ENCODE measurements at places on chromosomes 13 and 19.

DNA sequence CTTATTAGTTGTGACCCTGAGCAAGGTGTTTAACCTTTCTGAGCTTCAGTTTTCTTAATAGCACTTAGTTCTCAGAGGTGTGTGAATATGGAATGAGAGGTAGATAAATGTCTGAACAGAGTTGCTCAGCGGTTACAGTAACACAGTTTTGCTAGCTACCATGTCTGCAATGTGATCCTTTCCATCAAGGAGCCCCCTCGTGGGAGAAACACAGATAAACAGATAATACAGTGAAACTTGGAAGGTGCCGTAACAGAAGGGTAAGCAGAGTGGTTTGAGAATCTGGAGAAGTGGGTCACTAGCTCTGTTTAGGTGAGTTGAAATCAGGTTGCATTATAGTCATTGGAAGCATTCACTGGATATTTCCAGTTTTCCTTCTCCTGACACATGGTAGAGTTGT is 38.9 kb downstream of the IRS2 start:
- no peak for DNase-seq

DNA sequence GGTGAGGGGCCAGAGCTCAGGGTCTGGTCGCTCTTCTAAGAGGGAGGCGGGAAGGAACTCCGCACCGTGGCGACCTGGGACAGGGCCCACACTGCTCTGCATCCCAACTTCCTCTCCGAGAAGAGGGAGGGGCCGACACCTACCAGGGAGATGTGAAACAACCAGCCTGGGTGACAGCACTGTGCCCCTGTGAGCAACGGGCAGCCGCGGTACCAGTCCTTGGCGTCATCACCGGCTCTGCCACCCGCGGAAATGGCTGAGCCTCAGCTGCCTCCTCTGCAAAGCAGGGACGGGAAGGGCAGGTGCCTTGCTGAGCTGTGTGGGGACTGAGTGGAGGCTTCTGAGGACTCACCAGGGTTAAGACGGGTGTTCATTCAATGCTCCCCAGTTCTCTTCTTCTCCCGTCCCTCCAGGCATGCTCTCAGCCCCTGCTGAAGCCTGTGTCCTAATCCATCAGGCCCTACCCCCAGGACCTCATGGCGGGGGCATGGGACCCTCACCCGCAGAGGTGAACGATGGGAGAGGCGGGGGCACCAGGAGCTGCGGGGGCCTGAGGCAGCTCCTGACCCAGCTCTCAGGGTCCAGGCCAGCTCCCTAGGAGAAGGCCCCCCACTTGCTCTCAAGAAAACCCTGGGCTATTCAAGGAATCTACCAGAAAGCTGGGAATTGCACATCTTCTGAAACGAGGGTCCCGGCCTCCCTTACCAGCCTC is 9.3 kb downstream of the ZNF787 start:
- no peak for DNase-seq

DNA sequence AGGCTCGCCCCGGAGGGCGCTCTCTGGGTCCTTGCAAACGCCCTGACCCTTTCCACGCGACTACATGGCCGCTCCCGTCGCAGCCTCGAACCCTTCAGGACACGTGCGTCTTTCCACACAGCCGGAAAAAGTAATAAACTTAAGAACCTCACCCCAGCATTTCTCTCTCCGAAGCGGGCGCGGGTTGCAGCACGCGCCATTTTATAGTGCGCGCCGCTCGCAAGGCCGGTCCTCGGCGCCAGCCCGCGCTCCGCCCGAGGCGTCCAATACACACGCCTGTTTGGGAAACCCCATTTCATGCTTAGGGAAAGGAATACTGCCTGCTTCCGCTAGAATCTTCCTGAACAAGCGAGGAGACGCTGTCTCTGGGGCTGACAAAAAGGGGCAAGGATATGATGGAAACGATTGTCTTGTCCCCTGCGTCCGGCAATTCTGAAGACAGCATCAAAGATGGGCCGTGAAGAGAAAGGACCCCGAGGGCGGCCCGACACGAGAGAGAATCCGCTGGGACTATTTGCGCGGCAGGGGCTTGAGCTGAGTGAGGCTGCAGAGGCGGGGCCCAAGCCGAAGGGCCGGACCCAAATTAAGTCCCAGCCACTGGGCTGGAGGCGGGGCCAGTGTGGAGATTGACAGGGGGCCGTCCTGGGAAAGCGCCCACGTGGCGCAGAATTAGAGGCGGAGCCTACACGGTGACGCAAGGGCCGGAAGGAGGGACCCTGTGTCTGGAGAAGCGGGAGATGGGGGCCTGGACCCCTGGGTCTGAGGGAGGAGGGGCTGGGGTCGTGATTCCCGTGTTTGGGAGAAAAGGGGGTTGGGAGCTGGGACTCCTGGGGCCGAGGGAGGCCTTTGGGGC is 14.4 kb downstream of the ACP4 start:
- peak; percentile 98 for DNase-seq

DNA sequence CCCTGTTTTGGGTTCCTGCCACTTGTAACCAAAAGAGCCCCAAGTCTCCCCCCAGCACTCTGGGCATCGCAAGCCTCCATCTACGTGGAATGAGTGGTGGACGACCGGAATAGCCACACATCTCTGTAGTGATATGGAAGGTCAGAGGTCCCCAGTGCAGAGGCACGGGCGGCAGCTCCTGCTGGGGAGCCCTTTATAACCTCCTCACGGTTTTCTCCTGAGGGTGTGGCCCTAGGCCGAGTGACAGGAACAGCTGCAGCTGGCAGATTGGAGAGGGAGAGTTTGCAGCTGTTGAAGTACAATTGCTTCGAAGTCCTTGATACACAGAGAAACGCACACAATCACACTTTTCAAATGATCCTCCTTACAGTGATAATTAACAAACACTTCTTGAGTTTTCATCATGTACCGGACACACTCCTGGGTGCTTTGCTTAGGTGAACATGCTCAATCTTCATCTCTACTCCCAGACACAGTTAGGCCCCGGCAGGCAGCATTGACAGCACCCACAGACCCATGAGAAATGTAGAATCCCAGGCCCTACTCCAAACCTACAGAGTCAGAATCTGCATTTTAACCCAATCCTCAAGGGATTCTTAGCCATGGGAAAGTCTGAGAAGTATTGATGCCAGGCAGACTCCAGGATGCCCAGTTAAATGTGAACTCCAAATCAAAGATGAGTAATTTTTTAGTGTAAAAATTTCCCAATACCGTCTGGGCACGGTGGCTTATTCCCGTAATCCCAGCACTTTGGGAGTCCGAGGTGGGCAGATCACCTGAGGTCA is 4.9 kb upstream of the ZNF787 start:
- no peak for DNase-seq

- DNase-seq, result no peak
Observed at GRCh38 chr13:96391606-96392005, 301.7 kb downstream of the HS6ST3 start.

Measured in WTC11 (cell line).